ENCODE measurements at places on chromosomes 2 and 18.

DNA sequence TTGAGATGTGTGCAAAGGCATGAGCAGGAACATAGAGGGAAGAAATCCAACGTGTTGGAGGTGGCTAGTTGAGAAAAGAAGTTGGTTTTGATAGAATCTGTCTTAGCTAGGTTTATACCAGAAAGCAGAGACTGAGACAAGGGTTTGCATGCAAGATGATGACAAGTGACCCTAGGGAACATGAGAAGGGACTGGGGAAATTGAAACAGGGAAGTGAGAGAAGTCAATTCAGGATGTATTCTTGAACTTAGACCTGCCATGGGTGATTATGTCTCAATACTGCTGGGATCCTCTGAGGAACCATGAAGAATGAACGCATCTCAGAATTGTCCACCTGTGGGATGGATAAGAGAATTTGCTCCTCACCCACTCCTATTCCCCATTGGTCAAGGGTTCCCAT, 20.5 kb downstream of the IL36A start:
- DNase-seq = no peak

DNA sequence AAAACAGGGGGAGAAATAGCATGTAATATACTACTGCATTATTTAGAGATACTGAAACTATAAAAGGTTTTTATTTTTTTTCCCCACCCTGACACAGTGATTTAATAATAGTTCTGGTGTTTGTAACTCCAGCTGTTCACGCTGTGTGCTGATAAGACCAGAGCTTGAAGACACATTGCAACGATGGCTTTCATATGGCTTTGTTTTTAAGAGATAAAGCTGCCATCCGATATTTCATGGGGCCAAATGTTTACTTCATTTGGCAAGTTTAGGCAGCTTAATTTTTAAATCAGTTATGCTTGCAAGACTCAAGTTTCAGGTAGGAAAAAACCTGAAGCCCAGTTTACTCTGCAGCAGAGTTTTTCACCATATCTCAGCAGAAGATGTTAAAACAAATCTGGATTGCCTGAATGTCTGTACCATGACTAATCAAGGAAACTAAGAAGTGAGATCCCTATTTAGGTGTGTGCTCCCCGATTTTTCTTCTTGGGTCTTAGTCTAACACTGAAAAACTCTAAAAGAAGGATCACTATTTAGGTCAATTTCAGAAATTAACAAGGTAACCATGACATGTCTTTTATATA, 508.6 kb downstream of the PARD3B start:
- no peak for DNase-seq

GRCh38 chr18:63292831-63293683, 26.5 kb downstream of the BCL2 start:
- peak; percentile 37 for DNase-seq

DNA sequence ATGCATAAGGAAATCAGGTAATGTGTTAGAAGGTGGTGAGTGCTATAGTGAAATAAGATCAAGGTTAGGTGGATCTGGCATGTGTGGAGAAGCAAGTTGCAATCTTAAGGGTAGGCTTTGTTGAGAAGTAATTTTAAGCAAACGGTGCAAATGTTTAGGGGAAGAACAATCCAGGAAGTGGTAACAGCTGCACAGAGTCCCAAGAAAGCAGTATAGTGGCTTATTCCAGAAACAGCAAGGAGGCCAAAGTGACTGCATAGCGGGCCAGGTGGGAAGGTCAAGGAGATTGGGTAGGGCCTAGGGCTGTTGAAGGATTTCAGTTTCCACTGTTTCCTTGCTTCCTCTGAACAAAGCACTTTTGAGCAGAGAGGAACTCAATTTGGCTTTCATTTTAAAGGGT, 30.0 kb upstream of the RAB1A start:
- no peak for DNase-seq

DNA sequence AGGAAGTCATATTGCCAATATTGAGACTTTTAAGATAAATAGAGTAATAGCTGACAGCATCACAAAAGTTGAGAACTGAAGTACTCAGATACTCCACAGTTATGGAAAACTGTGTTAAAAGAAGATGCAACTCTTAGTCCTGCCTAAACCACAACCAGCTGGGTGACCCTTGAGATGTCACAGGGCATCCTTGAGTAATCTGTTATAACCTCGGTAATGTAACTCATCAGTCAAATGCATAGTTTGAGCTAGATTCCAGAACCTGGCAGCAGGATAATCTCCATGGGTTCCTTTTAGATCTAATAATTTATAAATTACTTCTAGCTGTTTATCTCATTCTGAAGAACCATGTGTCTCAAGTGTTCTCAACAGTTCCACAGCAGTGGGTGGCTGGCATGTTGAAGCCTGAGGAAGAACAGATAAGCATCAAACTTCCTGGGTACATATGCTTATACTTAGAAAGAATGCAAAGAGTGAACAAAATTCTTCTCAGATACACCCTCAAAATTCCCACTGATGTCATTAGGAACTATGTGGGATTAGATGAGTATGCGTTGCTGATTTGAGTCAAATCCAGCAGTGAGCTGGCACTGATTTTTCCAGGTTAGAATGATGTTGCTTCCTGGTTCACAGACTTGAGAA, 304.1 kb upstream of the ERBB4 start:
- DNase-seq = no peak

- DNase-seq = no peak
These were observed 69.3 kb downstream of the TIMM21 start for GRCh38 chr18:74217476-74218143.

Data from activated T-cell treated with anti-CD3 and anti-CD28 coated beads, Interleukin-2, amount 50 U/mL, for 1 hour (primary cell).